Stimulated activated CD4-positive, alpha-beta T cell treated with anti-CD3 and anti-CD28 coated beads, TNF-alpha, amount 100 ng/mL, for 24 hours (primary cell): ENCODE measurements at places on chromosomes 12 and 14.
A peak's percentile ranks its signal among the peaks of the same experiment; 100 is the strongest.

GRCh38 chr14:102663440-102663839 lies 71.0 kb downstream of the RCOR1 start:
- no peak for DNase-seq

- peak; percentile 63 for DNase-seq
These were observed 18.2 kb upstream of the CLEC2D start for GRCh38 chr12:9651265-9651729.

DNA sequence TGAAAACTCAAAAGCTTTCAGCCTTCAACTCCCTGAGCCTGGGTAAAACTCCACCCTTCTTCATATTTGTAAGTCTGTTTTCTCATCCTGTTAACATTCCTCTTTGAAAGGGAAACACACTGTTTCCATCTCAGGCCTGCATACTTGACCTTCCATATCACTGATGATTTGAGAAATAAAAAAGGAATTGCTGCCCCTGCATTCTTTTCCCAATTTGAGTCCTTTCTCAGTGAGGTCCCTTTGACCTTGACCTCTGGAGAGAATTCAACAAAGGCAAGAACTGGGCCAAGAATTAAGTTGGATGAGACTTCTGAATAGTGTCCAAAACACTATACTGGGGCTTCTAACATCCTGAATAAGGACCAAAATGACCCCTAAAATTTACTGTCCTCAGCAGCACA lies 108.0 kb downstream of the AEBP2 start:
- DNase-seq: no peak

DNA sequence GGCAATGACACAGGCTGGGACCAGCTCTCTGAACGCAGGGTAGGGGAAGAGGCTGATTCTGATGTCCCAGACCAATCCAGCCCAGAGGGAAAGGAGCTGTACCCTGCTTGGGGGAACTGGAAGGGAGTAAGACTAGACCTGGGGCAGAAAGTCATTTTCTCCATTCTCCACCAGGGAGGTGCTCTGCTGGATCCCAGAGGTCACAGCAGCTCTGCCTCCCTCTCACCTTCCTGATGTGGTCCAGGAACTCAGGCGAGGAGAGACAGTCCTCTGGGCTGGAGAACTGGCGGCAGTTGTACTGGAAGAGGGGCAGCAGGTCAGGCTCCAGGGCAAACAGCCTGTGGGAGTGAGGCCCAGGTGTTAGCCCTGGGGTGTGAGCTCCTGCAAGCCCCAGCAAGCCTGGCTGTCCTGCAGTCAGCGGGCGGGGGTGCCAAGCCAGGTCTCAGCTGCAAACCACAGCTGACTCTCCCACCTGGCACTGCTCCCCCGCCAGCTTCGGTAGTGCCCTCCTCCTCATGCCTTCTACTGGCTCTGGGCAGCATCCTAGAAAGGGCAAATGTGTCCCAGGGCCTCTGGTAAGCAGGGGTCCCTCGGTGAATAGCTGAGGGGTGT lies 1.9 kb downstream of the NGB start:
- DNase-seq: no peak

DNA sequence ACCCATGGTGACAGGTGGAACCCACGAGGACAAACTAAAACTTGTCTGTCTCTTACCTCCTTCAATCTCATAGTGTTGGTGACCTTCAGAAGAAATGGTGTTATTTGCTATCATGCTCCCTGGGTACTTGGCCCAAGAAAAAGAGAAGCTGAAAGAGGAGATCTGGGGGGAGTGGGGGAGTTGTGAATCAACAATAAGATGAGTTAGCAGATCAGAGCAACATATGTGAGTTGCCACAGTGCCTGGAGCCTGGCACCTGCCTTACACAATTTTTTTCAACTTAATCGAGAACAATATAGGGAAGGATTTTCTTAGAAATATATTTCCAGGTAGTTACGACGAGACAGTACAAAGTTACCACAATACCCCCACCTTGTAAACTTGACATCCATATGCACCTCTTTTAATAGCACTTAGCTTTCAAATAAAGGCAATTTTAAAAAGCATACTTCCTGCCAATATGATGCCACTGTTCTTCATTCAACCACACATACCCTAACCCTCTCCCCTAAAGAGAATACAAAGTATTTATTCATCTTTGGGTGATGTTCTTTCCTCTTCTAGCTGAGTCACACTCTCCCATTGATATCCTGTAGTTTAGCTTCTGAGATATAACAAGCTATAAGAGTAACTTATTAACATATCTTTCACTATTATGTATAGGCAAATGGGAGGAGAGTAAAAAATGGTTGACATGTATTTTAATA lies 424.1 kb upstream of the OR4E1 start:
- DNase-seq: no peak

- DNase-seq: peak; percentile 28
These were observed 9.8 kb upstream of the C12orf42 start for GRCh38 chr12:103505371-103506236.

- DNase-seq: no peak
These were observed 236.0 kb downstream of the ADAMTS20 start for GRCh38 chr12:43315961-43316360.
